ENCODE measurements at places on chromosomes 13 and 19.

DNA sequence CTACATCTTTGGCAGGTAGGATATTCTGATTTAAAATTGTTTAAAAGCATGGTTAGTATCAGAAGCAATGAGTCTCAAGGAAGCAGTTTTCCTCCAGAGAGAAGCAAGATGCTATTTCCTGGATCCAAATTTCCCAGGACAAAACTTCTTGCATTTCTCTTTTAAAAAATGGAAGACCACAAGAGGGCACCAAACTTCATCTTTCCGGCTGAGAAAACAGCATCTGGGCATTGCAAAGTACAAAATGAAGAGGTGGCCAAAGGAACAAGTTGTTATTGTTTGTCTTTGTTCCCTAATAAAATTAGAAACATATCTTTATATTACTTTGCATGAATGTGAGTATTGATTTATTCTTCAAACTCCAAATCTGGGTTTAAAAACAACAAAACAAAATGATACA is 60.0 kb upstream of the LRCH1 start:
- peak; percentile 17 for DNase-seq

GRCh38 chr13:109592770-109593169 is 193.6 kb downstream of the IRS2 start:
- DNase-seq, result no peak

DNA sequence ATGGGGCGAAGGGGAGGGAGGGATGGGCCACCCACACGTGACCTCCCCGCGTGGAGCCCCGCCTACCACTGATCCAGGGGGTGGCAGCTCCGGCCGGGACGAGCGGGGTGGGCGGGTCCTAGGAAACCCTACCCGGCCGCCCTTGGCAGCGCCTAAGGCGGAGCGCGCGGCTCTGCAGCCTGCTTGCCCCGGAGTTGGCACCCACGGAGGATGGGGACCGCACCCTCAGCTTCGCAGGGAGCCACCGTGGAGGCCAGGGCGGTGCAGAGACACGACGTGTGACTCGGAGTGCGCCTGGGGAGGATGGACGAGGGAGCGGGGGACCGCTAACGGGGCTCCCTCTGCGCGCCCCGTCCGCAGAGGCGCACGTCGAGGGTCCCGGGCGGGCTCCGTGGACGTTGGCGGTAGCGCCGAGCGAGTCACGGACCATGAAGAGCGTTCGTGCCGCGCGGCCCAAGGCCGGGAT is at the start of gene RGS9BP:
TSS of gene RGS9BP (plus strand) at position 129 of the 466 bp plus-strand sequence. CDS start 416 bp downstream, outside the sequence.
- peak; percentile 63 for DNase-seq

DNA sequence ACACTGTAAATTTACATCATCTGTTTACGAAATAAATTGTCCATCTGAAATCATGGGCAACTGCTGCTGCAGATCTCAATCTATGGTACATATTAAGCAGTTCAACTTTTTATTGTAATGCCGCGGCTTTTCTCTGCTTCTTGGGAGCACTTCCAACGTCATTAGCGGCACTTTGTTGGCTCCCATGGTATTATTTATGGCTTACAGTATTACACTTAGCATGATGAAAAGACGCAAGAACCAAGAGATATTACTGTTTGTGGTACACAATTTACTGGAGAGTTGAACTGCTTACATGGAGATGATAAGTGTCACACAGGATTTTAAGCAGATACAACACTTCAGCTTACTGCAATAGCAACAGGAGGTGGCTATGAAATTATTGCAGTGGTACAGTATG is 442.1 kb downstream of the PCDH20 start:
- no peak for DNase-seq

DNA sequence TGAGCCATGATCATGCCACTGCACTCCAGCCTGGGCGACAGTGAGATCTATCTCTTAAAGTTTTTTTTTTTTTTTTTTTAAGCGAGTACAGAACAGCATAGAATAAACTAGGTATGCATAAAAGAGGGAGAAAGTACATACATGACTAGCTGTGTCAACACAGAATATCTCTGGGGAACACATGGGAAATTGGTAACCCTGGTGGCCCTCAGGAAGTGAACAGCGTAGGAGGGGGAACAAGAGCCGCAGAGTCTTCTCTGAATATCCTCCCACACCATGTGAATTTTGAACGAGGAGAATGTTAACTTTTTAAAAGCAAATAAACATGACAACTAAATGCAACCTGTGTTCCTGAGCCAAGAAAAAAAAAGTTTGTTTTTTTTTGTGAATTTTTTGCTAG is 15.2 kb downstream of the PHLDB3 start:
- DNase-seq, result no peak

DNA sequence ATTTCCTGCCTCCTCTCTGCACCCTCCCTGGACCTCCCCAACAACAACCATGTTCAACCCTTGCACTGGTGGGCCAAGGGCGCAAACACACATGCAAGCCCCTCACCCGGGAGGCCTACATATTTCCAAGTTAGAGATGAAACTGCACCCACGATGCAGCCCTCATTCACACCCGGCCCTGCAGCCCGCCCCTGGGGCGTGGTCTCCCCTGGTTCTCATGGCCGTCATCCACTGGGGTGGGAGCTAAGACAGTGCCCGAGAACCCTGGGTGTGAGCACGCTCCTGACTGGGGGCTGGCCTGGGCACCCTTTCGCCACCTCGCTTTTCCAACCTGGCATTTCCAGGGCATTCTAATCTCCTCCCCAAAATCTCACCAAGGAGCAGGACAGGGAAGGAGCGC is 7.0 kb upstream of the SLC7A10 start:
- DNase-seq, result no peak

DNA sequence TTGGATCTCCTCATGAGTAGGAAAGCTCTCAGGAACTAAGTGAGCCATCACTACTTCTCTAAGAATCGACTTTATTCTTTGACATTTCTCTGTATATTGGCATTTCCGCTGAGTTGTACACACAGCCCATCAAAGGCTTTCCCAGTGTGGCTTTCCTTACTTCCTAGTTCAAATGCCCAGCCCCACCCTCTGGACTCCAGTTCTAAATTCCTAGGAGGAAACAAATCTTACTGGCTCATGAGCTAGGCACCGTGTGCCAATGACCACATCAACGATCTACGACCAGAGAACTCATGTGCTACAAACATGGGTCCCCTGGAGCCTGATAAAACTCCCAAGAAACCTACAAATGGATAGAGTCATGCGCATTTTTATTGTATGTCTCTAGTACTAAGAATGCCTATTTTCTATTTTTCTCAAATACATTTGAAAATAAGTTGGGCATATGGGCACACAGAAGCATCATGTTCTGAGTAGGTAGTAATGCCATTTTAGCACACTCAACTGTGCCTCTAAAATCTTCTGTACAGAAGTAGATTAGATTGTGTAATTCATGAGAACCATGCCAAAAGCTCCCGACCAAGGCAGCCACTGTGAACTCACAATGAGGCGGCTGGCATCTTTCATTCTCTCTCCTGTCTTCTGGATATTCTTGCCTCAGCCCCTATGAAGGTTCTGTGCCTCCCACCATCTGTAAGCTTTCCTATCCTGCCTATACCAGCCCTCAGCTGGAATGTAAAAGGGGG is 10.5 kb upstream of the RAP2A start:
- no peak for DNase-seq

DNA sequence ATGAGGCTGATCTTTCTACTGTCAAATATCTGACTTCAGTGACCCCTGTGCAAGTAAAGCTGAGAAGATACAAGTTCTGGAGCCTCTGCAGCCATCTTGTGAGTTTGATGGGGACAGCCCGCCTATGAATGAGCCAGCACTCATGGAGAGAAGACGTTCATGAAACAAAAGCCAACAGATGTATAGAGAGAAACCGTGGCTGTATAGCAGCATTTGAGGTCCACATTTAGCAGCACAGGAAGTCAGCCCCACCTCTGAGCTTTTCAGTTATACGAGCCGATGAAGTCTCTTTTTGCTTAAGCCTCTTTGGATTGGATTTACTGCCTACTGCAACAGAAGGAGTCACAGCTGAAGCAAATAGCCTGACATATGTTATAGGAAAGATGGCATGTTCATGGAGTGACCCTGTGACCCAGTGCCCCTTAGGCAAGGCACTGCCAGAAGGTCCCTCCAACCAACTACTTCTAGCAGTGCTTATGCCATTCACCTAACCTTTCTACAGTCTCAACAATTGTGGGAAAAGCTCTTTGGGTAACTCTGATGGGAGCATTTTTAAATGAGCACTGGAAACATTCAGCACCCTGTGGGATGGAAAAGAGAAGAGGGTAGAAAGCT is 3.5 kb upstream of the DLEU7 start:
- DNase-seq, result no peak

GRCh38 chr19:19447536-19448237 is 42.2 kb downstream of the GATAD2A start:
- DNase-seq, result no peak

GRCh38 chr13:80957019-80957655 is 616.2 kb upstream of the SPRY2 start:
- no peak for DNase-seq

- no peak for DNase-seq
Observed at GRCh38 chr13:79749984-79750551, 269.1 kb downstream of the NDFIP2 start.

DNA sequence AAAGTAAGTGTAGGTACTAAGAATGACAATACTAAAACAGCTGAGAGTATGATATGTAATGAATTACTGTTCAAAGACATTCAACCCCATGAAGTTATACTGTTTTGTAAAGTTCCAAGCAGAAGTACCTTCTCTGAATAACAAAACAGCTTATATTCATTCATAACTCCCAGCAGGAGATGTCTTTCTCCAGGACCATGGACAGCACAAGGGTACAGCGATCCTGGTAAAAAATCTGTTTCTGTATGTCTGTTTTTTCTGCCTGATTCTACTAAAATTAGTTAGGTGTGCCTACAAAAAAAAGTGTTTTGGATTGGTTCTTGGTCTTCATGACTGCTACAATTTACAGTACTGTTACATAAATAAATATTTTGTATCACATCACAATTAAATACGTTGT is 172.5 kb upstream of the SLITRK5 start:
- no peak for DNase-seq

DNA sequence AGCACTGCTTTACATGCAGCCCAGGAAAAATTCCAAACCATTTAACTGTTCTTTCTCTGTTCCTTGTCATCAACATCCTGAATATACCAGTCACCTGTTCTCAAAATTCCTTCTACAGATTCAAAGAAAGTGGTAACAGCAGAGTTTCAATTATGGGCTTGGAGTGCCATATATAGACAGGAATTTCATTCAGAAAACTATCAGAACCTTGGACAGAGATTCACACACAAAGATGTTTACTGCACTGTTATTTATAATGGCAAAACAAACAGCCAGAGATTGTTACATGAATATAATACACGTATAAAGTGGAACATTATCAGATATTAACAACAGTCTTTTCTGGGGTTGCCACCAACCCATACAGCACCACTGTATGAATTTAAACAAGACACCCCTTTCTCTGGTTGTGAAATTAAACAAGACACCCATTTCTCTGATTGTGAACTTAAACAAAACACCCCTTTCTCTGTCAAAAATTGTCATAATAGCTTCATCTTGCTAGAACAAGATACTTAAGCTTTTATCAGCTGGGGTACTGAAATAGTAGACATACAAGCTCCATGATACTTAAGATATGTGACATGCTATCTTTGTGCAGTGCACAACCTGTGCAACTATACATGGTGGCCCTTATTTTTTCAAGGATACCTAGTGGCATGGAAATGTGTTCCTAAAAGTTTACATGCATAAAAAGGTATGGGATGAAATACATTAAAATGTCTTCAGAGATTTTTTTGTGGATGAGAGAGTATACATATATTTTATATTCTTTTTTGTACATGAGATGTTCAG is 12.6 kb downstream of the CACNA1A start:
- no peak for DNase-seq

- DNase-seq, result peak; percentile 68
Observed at GRCh38 chr19:16342002-16342715, 17.5 kb downstream of the KLF2 start.

DNA sequence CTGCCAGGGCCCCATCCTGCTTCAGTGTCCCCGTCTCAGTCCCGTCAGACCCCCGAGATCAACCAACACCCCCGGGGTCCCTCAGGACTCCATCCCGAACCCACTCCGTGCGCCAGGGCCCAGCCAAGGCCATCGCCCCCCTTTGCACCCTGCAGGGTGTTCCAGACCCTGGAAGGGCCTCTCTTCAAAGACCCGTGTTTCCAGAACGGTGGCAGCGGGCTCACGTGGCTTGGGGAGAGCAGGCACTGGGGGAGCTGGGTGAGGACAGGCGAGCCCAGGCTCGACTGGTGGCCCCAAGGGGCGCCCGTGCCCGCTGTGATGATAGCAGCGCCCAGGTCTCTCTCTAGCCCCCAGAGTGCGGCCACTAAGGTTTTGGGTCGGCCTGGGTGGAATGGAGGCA is 1.4 kb downstream of the KASH5 start:
- DNase-seq, result no peak

DNA sequence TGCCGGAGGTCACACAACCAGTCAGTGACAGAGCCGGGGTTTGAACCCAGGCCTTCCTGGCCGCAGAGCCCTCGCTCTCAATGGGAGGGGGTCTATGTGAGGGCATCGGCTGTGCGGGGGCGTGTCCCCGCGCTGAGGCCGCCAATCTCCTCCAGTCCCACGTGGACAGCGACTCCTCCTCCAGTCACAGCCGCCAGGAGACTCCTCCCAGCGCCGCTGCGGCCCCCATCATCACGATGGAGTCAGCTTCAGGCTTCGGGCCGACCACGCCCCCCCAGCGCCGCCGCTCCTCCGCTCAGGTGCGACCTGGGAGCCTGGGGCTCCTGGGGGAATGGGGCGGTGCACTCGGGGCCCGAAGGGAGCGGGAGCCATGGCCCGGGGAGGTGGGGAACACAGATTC is 6.0 kb downstream of the SPRED3 start:
- DNase-seq, result no peak

DNA sequence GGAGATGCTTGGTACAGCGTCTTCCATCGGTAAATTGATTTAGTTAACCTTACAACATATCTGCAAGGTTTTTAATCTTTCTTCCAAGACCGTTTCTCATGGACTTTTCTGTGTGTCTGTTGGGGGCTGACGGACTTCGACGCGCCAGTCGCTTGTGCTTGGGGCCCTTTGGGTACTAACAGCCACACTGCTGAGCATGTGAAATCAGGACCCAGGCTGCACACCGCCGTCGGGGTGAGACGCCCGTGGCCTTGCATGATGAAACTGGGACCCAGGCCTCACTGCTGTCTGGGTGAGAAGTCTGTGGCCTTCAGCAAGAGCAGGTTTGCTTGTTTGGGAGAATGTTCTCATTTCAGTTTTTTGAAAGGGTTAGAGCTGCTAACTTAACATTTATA is 9.8 kb downstream of the ATP4B start:
- DNase-seq, result no peak

GRCh38 chr19:49422407-49423070 is 702 bp downstream of the PTH2 start:
- DNase-seq, result peak; percentile 24

GRCh38 chr13:105915146-105915850 is 620.2 kb downstream of the EFNB2 start:
- DNase-seq, result no peak

GRCh38 chr19:15402411-15403150 is 16.2 kb downstream of the AKAP8L start:
- no peak for DNase-seq

GRCh38 chr19:5150902-5151741 is 182.2 kb downstream of the KDM4B start:
- no peak for DNase-seq

- no peak for DNase-seq
Observed at GRCh38 chr13:105890509-105890908, 645.0 kb downstream of the EFNB2 start.
